ENCODE measurements at places on chromosomes 2 and 18.

GRCh38 chr2:179857236-179857635 lies 4.2 kb downstream of the ZNF385B start:
- no peak for DNase-seq
- H3K27me3 ChIP-seq = no peaks in the 10 kb centered on the region
- no peaks in the 10 kb centered on the region for H3K36me3 ChIP-seq
- no peak overlapping the region for H3K4me3 ChIP-seq
- no peaks in the 10 kb centered on the region for H3K4me1 ChIP-seq

GRCh38 chr2:143582046-143582747 lies 453.0 kb downstream of the ARHGAP15 start:
- no peaks in the 10 kb centered on the region for H3K4me1 ChIP-seq
- no peaks in the 10 kb centered on the region for H3K36me3 ChIP-seq
- no peak overlapping the region for H3K4me3 ChIP-seq
- H3K27me3 ChIP-seq = no peaks in the 10 kb centered on the region

DNA sequence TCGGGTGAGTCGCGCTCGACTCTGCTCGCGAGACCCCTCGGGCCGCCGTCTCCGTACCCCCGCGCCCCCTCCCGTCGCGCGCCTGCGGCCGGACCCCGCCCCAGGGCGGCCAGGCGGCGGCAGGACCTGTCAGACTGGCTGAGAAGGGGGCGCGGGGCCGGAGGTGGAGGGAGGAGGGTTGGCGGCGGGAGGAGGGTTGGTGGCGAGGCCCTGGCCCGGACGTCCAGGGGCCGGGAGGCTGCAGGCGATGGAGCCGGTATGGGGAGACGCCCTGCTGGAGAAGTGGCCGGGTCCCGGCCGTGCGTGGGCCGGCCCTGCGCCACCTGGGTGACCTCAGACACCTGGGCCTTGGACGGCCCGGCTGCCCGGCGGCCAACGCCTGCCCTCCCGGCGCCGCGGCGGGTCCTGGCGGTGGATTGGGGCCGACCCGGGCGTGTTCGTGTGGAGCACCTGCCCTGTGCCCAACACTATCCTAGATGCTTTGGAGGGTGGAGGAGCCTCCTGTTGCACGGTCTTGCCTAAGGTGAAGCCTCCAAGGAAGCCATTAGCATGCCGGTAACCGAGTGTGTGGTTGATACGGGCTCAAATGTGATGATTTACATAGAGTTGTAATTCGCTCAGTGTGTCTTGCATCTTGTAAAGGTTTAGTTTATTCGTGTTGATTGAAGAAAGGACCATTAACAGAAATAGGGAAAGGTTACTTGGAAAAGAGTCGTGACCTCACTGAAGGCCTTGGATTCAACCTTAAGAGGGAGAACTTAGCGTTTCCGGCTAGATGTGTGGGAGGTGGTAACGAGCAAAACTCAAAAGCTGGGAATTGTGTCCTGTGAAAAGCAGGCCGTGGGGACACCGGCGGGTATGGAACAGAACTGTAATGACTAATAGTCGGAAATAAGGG lies 550 bp downstream of the MYL12B start:
- H3K4me1 ChIP-seq = peaks cover 38% of the 10 kb centered on the region
- peaks cover 16% of the 10 kb centered on the region for H3K36me3 ChIP-seq
- peak overlapping the region; percentile 99 for H3K27ac ChIP-seq

- H3K4me3 ChIP-seq = no peak overlapping the region
- no peaks in the 10 kb centered on the region for H3K27me3 ChIP-seq
- no peak for DNase-seq
- no peaks in the 10 kb centered on the region for H3K36me3 ChIP-seq
These were observed 121.4 kb upstream of the COPS8 start for GRCh38 chr2:236964291-236964690.

DNA sequence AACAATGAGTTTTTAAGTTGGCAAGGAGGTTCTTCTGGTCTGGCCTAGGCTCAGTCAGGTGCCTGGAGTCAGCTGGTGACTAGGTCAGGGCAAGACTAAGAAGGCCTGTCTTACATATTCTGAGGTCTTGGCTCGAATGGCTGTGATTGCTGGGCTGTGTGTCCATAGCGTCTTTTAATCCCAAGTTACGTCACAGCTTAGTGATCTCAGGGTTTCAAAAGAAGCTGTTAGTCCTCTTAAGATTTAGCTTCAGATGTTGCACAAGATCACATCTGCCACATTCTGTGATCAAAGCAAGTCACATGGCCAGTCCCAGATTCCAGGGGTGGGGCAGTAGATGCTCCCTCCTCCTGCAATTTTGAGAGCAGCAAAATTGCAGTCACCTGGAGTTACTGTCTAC lies 61.3 kb downstream of the PKP4 start:
- no peaks in the 10 kb centered on the region for H3K27me3 ChIP-seq
- H3K4me3 ChIP-seq = no peak overlapping the region
- H3K36me3 ChIP-seq = no peaks in the 10 kb centered on the region
- H3K4me1 ChIP-seq = no peaks in the 10 kb centered on the region
- no peak for DNase-seq

DNA sequence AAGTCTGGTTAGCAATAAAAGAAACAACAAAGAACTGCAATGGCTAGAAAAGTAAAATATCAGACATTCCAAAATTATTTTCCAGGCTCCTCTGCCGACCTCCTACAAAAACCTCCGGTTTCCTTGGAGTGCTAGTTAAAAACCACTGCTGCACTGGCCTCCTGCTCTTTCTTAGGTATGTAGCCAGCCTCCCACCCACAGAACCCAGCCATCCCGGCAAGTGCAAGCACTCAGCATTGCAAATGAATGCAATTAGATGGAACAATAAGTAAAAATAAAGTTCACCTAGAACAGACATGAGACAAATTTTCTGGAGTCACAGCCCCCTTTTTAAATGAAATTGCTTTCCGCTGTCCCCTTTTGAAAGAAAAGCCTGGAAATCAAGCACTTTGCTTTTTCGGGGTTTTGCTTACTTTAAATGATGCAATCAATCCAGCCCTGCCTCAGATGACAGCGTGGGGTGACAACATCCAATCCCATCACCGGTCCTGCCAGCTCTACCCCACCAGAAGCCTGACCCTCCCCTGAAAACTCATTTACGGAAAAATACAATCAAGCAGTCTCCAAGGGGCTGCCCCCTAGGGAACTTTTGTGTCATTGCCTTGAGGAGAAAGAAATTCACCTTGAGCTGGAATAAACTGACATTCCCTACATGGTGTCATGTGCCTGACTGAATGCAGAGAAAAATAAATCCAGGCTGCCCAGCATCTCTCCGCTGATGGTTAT lies 199.8 kb downstream of the EPHA4 start:
- no peak overlapping the region for H3K4me3 ChIP-seq
- H3K4me1 ChIP-seq = no peaks in the 10 kb centered on the region
- no peaks in the 10 kb centered on the region for H3K27me3 ChIP-seq
- no peak overlapping the region for H3K27ac ChIP-seq
- DNase-seq = no peak
- H3K36me3 ChIP-seq = no peaks in the 10 kb centered on the region

DNA sequence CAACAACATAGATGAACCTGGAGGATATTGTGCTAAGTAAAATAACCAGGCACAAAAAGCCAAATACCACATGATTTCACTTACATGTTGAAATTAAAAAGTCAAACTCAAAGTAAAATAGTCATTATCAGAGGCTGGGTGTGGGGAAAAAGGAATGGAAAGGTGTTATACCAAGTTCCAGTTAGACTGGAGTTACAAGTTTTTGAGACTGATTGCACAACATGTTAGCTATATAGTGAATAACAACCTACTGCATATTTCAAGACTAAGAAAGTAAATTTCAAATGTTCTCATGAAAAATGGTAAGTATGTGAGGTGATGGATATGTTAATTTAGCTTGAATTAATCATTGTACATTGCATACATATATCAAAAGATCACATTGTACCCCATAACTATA lies 116.8 kb upstream of the HNMT start:
- H3K27ac ChIP-seq = no peak overlapping the region
- no peaks in the 10 kb centered on the region for H3K36me3 ChIP-seq
- no peaks in the 10 kb centered on the region for H3K27me3 ChIP-seq
- DNase-seq = no peak
- H3K4me1 ChIP-seq = no peaks in the 10 kb centered on the region

DNA sequence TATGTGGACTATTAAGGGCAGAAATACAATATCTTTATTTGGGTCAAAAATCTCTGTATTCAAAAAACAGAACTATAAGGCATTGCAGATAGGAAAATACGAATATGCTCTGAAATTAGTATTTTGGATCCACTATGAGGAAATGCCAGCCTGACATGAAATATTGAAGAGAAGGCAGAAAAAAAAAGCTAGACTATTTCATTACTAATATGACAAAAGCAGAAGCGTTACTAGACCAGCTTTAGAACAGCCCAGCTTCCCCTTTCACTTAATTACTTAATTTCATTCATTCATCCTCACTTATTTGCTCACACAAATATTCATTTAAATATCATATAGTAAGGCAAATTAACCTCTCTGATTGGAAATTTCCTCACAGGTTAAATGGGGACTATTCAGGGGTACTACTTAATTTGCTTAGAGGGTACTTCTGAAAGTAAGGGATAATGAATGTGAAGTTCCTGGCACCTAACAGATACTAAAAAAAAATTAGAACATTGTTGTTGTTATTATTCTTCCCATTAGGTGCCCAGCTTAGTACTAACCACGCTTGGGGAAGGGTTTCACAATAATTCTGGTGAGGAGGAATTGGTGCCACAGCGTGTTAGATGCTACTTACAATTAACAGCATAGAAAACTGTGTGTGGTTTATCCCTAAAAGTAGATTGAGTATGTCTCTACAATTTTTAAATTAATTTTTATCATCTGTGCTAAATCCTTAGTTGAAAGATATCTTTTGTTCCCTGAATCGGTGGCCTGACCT lies 71.1 kb upstream of the CTLA4 start:
- H3K4me1 ChIP-seq = no peaks in the 10 kb centered on the region
- H3K27ac ChIP-seq = no peak overlapping the region
- DNase-seq = no peak
- no peaks in the 10 kb centered on the region for H3K36me3 ChIP-seq

GRCh38 chr2:44682459-44682858 lies 259.0 kb upstream of the SIX3 start:
- H3K4me3 ChIP-seq = no peak overlapping the region
- H3K36me3 ChIP-seq = no peaks in the 10 kb centered on the region
- DNase-seq = no peak
- H3K27me3 ChIP-seq = no peaks in the 10 kb centered on the region
- no peaks in the 10 kb centered on the region for H3K4me1 ChIP-seq

- no peak for DNase-seq
- no peaks in the 10 kb centered on the region for H3K4me1 ChIP-seq
- no peak overlapping the region for H3K27ac ChIP-seq
- no peaks in the 10 kb centered on the region for H3K27me3 ChIP-seq
- H3K4me3 ChIP-seq = no peak overlapping the region
- H3K36me3 ChIP-seq = no peaks in the 10 kb centered on the region
These were observed 69.9 kb upstream of the MMADHC start for GRCh38 chr2:149657401-149658040.

- H3K27me3 ChIP-seq = no peaks in the 10 kb centered on the region
- peaks cover 3% of the 10 kb centered on the region for H3K4me1 ChIP-seq
- no peak overlapping the region for H3K27ac ChIP-seq
- no peaks in the 10 kb centered on the region for H3K36me3 ChIP-seq
These were observed 4.5 kb downstream of the SLC19A3 start for GRCh38 chr2:227713291-227713690.

Measured in thoracic aorta (tissue), 2 donors.